ENCODE measurements at places on chromosomes 1 and 21.

- DNase-seq, result no peak
Observed at GRCh38 chr1:14135070-14135469, 435.1 kb downstream of the PRDM2 start.

DNA sequence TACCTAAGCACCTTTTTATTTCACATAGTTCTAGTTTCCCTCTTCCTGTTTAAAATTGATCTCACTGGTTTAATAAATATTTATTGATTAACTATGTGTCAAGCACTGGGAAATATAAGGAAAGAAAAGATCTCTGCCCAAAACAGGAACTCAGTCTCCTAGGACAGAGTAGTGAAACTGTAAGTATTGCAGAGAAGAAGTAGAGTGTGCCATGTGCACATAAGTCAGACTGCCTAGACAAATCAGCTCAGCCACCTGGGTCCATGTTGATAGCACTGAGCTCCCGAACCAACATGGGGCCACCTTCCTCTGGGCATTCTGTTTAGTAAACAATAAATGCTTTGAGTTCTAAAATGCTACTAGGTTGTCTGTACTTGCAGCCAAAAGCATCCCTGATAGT lies 9.8 kb upstream of the SSX2IP start:
- no peak for DNase-seq

- DNase-seq, result peak; percentile 20
Observed at GRCh38 chr1:172203135-172203823, 217.2 kb upstream of the C1orf105 start.

DNA sequence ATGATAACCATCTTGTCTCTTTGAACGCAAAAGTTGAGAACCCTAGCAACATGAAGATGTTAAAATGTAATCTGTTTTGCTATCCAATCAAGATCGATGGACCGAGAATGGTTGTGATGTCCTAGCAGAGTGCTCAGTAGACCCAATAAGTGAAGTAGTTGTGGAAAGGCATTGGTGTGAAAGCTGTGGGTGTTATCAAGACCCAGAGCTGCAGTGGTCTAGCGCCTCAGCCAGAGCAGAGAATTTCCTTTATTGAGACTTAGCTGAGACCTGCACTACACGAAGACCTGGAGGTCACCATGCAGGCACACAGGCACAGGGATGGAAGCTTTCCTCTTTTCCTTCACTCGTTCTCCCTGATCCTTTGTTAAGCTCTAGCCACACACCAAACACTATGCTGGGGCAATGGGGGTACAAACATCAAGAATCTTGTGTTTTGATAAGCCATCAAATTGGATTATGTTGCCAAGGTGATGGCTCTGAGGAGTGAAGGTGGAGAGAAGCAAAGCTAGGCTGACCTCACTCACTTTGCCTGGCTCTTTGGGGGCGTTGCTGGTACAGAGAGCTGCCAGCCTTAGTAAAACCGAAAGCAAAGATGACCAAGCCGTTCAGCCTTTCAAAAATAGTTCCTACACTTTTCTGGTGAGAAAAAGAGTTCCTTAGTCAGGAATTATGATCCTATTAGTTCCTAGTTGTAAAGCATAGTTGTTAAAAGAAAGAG lies 24.1 kb downstream of the METTL13 start:
- no peak for DNase-seq

- DNase-seq, result no peak
Observed at GRCh38 chr1:227729144-227729880, 5.8 kb downstream of the JMJD4 start.

- DNase-seq, result no peak
Observed at GRCh38 chr1:52659851-52660596, 27.1 kb downstream of the SHISAL2A start.

- no peak for DNase-seq
Observed at GRCh38 chr1:23091545-23091944, 72.3 kb downstream of the KDM1A start.

DNA sequence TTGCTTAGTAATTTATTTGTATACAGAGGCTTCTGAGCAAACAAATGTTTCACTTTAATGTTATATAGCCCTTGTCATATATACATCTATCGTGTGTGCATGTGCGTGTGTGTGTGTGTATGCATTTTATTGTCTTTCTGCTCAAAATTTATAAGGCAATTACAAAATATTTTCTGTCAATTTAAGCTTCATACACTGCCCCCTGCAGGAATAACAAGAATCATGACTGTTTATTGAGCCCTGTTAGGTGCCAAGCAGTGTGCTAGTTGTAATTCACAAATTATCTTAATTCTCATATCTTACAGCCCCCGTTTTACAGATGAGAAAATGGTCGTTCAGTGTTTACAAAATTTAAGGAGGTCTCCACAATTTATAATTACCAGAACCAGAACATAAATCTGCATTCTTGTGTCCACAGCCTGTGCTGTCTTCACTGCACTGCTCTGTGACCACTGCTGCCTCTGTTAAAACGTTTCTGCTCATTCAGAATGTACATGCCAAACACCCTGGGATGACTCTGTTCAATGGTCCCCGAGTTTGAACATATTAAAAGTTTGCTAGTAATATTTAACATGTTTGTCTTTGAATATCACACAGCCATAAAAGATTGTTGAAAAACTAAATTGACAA lies 181.3 kb downstream of the ATP6V1G3 start:
- DNase-seq, result no peak

DNA sequence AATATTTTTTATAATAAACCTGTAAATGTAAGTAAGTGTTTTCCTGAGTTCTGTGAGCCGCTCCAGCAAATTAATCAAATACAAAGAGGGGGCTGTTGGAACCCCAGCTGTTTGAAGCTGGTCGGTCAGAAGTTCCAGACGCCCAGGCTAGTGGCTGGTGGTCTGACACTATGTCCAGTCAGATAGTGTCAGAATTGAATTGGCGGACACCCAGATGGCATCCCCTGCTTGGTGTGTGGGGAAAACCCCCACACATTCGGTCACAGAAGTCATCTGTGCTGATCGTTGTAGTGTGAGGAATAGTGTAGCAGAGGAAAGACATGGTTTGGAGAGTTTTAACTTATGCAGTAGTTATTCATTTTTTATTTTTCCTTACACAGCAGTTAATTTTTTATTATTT lies 32.4 kb downstream of the TBCE start:
- DNase-seq, result no peak

GRCh38 chr21:45517249-45518065 lies 24.8 kb downstream of the SLC19A1 start:
- DNase-seq, result no peak

DNA sequence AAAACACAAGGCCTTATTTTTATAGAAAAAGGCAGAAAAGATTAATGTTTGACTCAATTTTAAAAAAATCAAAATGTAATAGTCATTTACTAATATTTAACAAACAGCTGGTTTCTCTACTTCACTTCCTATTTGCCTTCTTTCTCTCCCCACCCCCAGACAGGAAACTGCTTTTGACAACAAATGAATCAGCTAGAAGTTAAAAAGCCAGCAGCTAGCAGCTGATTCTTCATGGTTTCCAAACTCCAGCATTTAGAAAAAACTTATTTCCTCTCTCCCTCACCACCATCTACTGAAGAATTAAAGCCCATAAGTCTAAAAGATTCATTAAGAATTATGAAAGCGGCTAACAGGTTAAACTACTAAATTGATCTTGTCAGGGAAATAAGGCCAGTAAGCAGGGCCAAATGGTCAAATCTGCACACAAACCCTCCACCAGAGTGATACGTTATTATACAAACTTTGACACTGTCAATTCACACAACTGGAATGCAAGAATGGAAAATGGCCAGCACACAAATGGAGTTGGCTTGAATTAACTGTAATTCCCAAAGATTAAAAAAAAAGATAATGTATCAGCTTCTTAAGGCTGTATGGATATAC lies 4.0 kb downstream of the WDR26 start:
- DNase-seq, result no peak
